Fibroblast of pulmonary artery (primary cell): ENCODE measurements at places on chromosomes 11 and 22.
A peak's percentile ranks its signal among the peaks of the same experiment; 100 is the strongest.

GRCh38 chr11:117478926-117479325 is 151.3 kb downstream of the CEP164 start:
- no peak for DNase-seq

- no peak for DNase-seq
Observed at GRCh38 chr11:64369440-64370421, 10.8 kb downstream of the RPS6KA4 start.

- DNase-seq, result no peak
Observed at GRCh38 chr11:85795712-85796487, 15.0 kb downstream of the SYTL2 start.

- DNase-seq, result no peak
Observed at GRCh38 chr11:24885580-24886173, 388.8 kb downstream of the LUZP2 start.

DNA sequence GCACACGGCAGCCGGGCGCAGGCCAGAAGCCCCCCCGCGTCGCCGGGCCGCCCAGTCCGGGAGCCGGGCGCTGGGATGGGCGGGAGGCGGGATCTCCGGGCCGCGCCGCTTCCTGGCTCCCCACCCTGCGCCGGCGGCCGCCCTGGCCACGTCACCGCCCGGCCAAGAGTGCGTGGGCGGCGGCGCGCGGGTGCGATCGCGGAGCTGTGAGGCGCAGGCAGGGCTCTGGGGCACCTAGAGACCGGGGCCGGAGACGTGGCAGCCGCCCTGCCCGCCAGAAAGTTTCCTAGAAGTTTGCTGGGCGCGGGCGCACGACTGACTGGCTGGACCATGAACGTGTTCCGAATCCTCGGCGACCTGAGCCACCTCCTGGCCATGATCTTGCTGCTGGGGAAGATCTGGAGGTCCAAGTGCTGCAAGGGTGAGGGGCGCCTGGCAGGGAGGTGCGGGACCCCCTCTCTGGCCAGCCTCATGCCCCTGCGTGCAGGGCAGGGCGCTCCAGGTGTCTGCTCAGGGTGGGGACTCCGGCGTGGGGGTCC is at the start of gene KDELR3:
Gene KDELR3, plus strand, starts transcription at position 193 of the 539 bp plus-strand sequence. Its CDS starts 138 bp downstream, at position 331.
- peak; percentile 74 for DNase-seq

DNA sequence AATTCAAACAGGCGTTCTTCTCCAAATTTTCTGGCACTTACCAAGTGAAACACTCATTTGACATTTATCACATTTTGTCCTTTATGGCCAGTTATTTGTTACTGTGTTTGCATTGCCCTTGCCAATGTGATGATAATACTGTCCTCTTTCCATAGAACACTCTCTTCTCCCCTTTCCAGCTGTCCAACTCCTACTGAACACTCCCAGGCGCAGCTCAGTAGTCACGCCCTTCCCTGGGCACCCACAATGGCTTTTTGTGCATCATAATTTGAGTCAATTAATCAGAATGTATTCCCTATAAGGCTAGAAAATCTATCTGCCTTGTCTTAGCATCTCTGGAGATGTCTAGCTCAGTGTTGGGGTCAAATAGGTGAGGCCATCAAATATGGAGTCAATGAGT is 21.2 kb upstream of the B3GAT1 start:
- DNase-seq, result no peak

DNA sequence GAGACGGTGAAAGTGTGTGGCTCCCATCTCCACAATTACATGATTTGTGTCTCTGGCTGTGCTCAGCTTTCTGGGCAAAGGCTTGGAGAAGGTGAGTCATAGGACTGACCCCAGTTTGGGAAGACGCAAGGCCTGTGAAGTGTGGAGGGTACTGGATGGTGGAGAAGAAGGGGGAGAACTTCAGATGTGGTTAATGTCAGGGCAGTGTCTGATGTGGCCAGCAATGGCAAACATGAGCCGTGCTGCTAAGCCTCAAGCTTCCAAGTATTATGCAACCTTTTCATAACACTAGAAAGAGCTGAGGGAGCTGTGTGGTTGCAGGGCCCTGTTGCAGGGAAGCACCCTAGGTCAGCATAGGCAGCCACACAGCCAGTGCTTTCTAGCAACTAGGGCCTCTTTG is 110.9 kb downstream of the NTM start:
- DNase-seq, result no peak

GRCh38 chr22:17314487-17314886 is 54.8 kb upstream of the CECR2 start:
- DNase-seq, result no peak

GRCh38 chr11:27241311-27242122 is 121.5 kb downstream of the CCDC34 start:
- peak; percentile 59 for DNase-seq

DNA sequence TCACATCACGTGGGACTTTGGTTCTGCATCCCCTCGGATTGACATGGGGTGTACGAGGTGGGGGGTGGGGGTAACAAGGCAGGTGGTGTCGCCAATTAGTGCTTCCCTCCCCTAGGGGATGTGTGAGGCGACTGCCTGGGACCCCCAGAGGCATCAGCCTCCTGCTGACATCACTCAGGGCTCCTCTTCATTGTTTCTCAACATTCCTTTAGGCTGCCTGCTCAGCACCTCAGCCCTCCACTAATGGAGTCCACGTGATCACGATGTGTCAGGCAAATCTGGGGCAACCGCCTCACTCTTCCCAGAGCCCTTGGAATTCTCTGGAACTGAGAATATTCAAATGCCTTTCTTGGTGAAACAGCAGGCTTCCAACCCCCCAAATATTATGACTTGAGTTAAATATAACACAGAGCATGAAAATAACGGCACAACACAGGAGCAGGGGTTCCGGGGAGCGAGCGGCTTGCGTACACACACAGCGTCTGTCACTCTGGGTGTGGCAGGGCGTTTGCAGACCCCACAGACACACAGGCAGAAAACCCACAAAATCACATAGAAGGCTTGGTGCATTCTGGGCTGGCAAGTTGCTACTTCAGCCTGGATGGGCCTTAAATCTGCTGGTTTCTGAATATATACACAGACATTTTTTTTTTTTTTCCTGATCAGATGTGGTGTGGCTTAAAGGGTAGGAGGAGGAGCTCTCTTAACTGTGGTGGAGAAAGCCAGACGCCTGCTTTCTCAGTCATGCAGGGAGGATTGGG is 170.1 kb upstream of the CADM1 start:
- DNase-seq, result no peak

DNA sequence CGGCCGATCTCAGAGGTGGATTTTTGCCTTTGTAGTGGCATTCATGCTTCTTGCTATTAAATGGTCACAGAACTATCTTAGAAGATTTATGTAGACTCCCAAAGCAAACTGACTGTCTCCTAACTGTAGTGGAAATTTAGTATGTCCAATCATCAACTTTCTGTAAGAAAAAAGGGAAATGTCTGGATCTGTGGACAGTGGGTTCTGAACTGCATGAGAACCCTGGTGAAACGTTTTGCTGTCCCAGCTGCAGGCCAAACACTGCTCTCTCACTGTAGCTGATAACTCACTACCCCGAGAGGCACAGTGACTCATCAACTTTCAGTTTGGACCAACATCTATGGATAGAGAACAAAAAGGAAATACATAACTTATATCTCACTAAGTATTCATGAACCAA is 387.1 kb downstream of the SOX6 start:
- DNase-seq, result peak; percentile 92

GRCh38 chr22:27228771-27229170 is 571.4 kb downstream of the MIAT start:
- no peak for DNase-seq

- no peak for DNase-seq
Observed at GRCh38 chr11:117916956-117917355, 12.2 kb downstream of the TMPRSS13 start.

DNA sequence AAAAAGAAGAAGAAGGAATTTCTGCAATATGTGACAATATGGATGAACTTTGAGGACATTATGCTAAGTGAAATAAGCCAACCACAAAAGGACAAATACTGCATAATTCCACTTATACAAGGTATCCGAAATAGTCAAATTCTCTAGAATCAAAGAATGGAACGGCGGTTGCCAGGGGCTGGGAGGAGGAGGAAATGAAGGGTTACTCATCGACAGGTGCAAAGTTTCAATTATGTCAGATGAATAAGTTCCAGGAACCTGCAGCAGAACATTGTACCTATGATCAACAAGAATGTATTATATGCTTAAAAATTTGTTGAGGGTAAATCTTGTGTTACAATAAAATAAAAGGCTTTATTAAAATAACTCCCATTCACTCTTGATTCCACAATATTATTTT is 49.0 kb downstream of the SC5D start:
- no peak for DNase-seq
